ENCODE measurements at places on chromosomes 6 and 20.

- DNase-seq = no peak
Measured at GRCh38 chr6:39080246-39080875, 31.8 kb downstream of the GLP1R start.

DNA sequence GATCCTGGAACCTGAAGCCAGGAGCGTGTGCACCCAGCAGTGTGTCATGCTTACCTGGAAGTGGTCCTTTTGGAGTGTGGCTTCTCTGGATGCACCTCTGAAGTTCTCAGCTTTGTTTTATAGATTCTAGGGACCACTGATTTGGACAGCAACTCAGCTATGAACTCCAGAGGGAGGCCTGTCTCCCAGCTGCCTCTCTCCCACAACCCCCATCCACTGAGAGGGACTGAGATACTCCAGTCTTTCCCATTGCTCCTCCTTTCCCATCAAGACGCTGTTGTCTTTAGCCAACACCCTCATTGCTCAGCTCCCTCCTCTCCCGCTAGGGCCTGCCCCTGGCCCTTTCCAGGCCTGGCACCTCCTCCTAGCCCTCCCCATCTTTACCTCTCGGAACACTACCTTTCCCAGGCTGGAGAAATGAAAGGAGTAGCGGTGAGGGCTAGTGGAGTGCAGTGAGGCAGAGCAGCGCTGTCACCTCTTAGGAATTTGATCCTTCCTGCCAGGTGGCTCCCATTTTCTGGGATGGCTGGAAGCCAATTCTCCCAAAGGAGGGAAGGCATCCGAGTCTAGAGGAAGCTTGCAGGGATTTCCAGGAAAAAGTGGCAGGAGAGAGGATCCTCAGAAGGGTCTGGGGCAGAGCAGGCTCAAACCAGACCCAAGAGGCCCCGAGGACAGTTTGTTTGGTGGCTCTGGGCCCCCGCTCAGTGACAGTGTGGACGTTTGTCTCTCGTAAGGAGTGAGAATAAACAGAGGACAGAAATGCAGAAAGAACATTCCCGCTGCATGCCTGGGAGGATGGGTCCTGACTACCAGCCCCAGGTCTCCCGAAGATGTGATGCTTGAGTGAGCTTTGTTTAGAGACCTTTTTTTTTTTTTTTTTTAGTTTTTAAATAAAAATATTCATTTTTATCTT is at the start of gene LRRN4:
Gene LRRN4, minus strand, starts transcription at position 285 of the 913 bp plus-strand sequence. CDS start 1,261 bp downstream, outside the sequence.
- peak; percentile 47 for DNase-seq

DNA sequence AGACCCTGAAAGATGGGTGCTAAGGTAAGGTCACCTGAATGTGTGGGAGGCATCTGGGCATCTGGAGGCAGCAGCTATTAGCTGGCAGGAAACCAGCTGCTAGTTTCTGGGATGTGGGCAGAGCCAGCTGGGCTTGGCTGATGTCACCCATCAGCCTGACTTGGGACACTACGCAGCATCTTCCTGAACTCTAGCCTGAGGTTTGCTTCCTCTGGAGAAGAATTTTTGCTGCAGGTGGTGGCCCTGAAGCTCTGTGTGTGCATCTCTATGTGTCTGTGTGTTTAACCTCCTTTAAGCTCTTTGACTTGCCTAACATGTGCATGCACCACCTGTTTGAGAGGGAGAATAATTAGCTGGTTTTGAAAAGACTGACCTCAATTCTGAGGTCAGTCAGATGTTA is 465.1 kb upstream of the CHD6 start:
- DNase-seq = no peak

GRCh38 chr6:15044146-15044882 is 201.6 kb upstream of the JARID2 start:
- no peak for DNase-seq

DNA sequence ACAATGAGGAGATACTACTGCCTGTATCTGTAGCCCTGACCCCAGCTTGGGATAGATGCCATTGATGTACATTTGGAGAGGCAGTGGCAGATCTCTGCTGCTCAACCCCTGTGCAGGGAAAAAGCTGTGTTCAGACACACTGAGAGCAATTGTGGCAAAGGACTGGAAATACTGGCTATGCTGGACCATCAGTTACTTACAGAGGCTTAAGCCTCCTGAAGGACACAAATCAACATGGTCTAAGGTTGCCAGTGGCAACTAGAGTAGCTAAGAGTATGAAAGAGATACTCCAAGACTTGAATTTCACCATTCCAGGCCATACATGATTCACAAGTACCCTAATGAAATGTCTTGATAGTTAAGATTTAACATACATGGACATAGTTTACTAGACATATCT is 32.4 kb upstream of the ENPP4 start:
- no peak for DNase-seq

Measured in NCI-H2081 (cell line).